Stimulated activated CD8-positive, alpha-beta memory T cell treated with anti-CD3 and anti-CD28 coated beads, Interleukin-4, amount 100 ng/mL, for 24 hours (primary cell): ENCODE measurements at places on chromosomes 13 and 19.

- no peak for DNase-seq
Observed at GRCh38 chr13:91946498-91947070, 548.2 kb downstream of the GPC5 start.

GRCh38 chr19:418761-419671 is 10.1 kb upstream of the C2CD4C start:
- DNase-seq = no peak

- no peak for DNase-seq
Observed at GRCh38 chr13:70959035-70959775, 851.0 kb upstream of the KLHL1 start.

GRCh38 chr13:111367340-111367739 is 46.9 kb downstream of the TEX29 start:
- DNase-seq = no peak

DNA sequence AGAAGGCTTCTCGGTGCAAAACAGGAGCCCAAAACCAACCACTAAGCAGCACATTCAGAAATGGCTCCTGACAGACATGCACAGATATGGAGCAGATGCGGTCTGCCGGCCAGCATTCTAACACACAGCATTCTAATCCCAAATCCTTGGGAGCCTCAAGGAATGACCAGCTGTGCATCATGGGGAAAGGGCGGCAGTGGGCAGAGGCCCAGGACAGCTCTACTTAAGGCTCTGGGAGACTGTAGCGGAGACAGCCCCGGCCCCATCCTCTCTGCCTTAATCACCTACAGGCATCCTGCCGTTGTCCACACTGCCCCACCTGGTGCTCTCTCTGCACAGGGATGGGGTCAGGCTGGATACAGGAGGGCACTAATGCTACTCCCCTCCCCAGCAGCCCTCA is 1016.0 kb downstream of the UQCRFS1 start:
- no peak for DNase-seq

- no peak for DNase-seq
Observed at GRCh38 chr13:101783554-101783953, 331.1 kb downstream of the ITGBL1 start.

DNA sequence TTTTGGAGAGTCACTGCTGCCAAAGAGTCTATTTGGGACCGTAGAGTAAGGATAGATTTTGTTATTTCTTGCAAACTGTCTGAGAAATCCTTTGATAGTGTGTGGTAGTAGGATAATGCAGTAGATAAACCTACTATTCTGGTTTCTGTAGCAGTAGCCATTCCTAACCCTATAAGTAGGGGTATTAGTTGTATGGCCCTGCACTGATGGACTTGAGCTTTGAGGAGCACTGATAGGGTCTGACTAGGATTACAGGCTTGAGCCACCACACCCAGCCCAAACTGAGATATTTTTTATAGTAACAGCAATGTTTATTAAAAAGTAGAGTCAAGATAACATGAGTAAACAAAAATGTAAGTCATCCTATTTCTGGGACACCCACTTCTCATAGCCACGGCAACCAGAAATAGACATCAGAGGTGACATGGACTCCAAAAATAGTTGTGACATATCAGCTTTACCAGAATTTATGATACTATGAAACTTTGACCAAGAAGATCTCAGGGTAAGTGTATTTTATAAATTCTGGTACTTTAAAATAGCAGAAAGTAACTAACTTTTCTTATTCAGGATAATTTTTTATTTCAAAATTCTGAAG is 479.1 kb downstream of the SUCLA2 start:
- no peak for DNase-seq

DNA sequence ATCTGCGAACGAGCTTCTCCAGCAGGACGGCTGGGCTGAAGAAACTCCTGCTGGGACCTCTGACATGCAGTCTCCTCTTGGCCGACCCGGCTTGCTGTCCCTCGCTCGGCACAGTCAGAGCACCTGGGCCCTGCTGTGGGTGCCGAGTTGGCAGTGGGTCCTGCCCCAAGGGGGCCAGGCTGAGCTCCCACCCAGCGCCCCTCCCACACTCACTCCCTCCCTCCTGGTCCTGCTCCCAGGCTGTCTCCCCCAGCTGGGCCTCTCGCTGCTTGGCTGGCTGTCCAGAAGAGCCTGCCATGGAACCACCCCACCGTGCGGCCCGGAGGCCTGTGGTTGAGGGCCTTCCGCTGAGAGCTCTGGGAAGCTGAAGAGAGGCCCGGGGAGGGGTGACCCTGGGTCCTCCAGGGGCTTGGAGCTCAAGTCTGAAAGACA is 6.0 kb downstream of the AKT2 start:
- DNase-seq = no peak

- no peak for DNase-seq
Observed at GRCh38 chr13:106118996-106119395, 416.5 kb downstream of the EFNB2 start.

GRCh38 chr19:33524024-33524664 is 2.6 kb upstream of the PEPD start:
- DNase-seq = no peak
